B cell (primary cell): ENCODE measurements at places on chromosomes 16 and 17. TPM values are rescaled to one million over a fixed set of nuclear protein-coding genes. Genes with fewer than 3 reads are reported as not detected.

The GP1BA gene
- 0.06 and 0.07 TPM in 2 replicates for polyA plus RNA-seq

The TNFRSF17 gene
- 10.8 and 16.4 TPM in 2 replicates for polyA plus RNA-seq

The PRDM7 gene
- not detected in 2 replicates for polyA plus RNA-seq

The CNTNAP4 gene
- polyA plus RNA-seq = 0.06 TPM in 1 of 2 replicates, not detected in the other

The DHRS7C gene
- not detected in 2 replicates for polyA plus RNA-seq
